ENCODE measurements at places on chromosomes 7 and 10.

DNA sequence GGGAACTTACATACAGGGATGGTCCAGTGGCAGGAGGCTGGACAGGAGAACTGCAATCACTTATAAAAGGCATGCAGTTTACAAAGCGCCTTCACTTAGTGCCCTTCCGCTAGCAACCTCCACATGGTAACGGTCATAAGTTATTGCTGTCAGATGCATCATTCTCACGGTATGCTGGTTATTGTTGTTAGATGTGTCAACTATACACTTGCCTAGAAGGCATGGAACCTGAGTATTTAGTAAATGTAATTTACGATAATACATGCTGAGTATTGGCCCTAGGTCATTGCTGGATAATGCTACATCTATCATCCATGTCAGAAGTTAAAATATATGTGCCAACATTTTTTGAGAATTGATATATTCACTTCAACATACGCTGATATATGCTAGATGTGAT lies 155.1 kb upstream of the MBL2 start:
- no peak for DNase-seq

GRCh38 chr7:94060752-94061151 lies 56.6 kb upstream of the BET1 start:
- no peak for DNase-seq

DNA sequence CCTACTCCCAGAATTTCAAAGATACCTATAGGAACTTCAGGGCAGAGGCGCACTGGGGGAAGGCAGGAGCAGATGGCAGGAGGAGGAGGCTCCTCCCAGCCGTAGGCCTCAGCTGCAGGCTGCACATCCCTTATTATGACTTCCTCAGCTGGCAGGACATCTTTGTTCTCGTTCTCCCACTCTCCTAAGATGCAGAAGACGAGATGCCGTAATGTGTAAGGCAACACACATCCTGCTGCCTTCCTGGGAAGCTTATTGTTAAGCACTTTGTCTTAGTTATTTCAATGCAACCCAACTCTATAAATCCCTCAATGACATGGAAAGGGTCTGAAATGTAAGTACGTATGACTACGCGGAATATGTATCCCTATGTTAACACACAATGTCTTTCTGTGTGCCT lies 599.8 kb upstream of the MGMT start:
- DNase-seq: no peak

GRCh38 chr7:6026820-6027311 lies 4.3 kb upstream of the ANKRD61 start:
- no peak for DNase-seq

DNA sequence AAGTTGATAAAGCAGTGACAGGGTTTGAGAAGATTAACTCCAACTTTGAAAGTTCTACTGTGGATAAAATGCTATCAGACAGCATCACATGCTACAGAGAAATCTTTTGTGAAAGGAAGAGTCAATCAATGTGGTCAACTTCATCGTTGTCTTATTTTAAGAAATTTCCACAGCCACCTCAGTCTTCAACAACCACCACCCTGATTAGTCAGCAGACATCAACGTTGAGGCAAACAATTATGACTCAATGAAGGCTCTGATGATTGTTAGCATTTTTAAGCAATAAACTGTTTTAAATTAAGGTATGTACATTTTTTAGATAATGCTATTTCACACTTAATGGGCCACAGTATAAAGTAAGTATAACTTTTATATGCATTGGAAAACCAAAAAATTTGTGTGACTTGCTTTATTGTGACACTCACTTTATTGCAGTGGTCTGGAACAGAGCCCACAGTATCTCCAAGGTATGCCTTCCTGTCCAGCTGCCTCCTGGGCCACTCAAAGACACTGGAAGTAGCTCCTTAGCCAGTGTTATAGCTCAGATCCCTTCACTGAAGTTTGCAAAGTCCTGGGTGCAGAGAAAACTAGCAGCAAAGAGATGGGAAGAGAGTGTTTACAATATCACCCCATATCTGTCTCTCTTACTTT lies 293.1 kb downstream of the ARHGAP12 start:
- peak; percentile 56 for DNase-seq

DNA sequence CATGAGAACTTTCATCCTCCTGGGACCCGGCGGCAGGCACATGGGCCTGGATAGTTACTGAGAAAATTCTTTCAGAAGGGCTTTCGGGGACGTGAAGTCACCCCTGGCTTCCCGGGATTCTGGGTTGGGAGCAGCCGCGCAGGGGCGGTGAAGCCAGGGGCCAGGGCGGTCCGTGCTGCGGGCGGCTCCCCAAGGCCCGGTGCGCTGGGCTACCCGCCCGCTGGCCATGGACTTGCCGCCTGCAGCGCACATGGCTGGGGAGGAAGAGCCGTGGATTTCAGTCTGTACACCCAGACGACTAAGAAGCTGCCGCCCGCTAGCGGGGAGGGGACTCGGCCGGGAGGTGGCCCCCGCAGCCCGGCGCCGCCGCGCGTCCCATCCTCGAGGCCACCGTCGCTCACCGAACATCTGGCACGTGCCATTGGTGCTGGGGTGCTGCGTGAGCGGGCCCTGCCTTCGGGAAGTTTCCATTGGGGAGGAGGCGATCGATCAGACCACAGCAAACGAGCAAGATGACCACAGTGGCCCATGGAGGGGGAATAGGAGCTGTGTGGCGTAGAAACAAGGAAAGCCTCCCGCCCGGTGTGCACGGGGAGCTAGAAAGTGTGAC lies 64.5 kb downstream of the TMEM209 start:
- DNase-seq: no peak

- DNase-seq: no peak
These were observed 73.3 kb upstream of the GSDME start for GRCh38 chr7:24830440-24831050.

DNA sequence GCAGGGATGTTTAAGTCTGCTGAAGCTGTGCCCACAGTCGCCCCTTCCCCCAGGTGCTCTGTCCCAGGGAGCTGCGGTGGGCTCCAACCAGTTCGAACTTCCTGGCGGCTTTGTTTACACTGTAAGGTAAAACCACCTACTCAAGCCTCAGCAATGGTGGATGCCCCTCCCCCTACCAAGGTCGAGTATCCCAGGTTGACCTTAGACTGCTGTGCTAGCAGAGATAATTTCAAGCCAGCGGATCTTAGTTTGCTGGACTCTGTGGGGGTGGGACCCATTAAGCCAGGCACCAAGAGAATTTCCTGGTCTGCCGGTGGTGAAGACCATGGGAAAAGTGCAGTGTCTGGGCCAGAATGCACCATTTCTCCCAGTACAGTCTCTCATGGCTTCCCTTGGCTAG lies 56.0 kb downstream of the CCDC7 start:
- no peak for DNase-seq

DNA sequence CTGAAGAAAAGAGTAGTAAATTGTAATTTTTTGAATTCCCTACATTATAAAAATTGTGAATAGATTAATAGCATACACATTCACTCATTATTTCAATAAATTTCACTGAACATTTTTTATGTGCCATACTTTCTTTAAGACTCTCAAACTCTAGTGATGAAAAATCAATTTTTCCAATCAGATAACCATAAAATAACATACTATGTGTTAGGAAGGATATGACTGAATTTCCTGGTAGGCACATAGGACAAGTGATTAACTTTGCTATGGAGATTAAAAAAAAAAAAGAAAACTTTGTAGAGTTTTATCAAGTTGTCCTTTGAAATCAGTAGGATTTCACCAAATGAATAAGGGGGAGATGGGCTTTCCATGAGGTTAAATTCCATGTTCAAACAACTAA lies 1597.3 kb upstream of the LRRTM3 start:
- DNase-seq: no peak

GRCh38 chr10:88129013-88129412 lies 265.6 kb downstream of the PTEN start:
- no peak for DNase-seq

- no peak for DNase-seq
These were observed 724.7 kb upstream of the AUTS2 start for GRCh38 chr7:68873616-68874015.

- DNase-seq: no peak
These were observed 84.7 kb downstream of the MMRN2 start for GRCh38 chr10:86872757-86873156.

GRCh38 chr7:134991469-134992339 lies 5.4 kb downstream of the AGBL3 start:
- DNase-seq: no peak

GRCh38 chr10:130729876-130730275 lies 581.6 kb downstream of the TCERG1L start:
- DNase-seq: no peak

GRCh38 chr7:151871189-151871735 lies 5.7 kb downstream of the PRKAG2 start:
- no peak for DNase-seq

GRCh38 chr7:117645481-117646165 lies 165.8 kb downstream of the CFTR start:
- peak; percentile 25 for DNase-seq

- no peak for DNase-seq
These were observed 222.6 kb downstream of the HTR7 start for GRCh38 chr10:90635111-90635765.

- no peak for DNase-seq
These were observed 127.2 kb downstream of the SLIT1 start for GRCh38 chr10:97058521-97058920.

DNA sequence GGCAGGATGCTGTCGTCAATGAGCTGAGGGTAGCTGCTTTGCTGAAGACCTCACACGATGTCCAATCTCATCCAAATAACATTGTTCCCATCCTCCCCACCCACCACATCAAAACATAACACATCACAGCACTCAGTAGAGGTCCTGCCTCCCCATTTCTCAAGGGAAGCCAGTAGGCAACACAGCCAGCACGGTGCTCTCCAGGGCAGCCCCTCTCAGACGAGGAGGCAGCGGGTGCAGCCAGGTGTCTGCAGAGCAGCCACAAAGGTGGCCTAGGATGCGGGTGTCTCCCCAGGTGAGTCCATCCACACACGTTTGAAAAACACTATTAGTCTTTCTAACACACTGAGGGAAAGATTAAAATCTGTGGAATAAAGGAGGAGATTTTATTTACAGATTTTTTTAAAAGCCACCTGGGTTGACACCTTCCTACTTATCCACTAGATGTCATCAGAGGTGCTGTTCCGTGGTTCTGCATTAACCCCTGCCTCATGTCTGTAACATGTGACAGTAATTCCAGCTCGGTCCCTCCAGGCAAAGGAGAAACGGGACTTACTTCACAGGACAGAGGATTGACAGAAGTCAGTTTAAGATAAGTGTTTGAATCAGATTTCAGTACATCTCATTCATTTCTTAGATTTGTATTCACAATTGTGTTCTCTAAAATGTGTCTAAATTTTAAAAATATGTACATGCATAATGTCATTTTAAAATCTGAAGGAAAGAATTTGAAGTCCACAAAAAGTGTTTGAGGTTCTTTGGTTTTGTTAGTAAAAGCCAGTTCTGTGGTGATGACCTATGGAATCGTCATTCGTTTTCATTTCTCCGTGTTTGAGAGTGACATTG lies 68.0 kb downstream of the LANCL2 start:
- peak; percentile 42 for DNase-seq

GRCh38 chr10:113305871-113306270 lies 247.0 kb upstream of the HABP2 start:
- no peak for DNase-seq

GRCh38 chr10:14727924-14728323 lies 46.8 kb downstream of the FAM107B start:
- DNase-seq: no peak

- no peak for DNase-seq
These were observed 57.8 kb downstream of the HHEX start for GRCh38 chr10:92747600-92747999.

GRCh38 chr10:99945263-99945662 lies 64.5 kb downstream of the DNMBP start:
- peak; percentile 50 for DNase-seq

GRCh38 chr7:72492461-72493065 lies 80.4 kb upstream of the CALN1 start:
- DNase-seq: no peak

- DNase-seq: no peak
These were observed 174.1 kb downstream of the KCNMA1 start for GRCh38 chr10:77463499-77463898.

GRCh38 chr7:37320140-37320847 lies 128.4 kb downstream of the ELMO1 start:
- DNase-seq: no peak

DNA sequence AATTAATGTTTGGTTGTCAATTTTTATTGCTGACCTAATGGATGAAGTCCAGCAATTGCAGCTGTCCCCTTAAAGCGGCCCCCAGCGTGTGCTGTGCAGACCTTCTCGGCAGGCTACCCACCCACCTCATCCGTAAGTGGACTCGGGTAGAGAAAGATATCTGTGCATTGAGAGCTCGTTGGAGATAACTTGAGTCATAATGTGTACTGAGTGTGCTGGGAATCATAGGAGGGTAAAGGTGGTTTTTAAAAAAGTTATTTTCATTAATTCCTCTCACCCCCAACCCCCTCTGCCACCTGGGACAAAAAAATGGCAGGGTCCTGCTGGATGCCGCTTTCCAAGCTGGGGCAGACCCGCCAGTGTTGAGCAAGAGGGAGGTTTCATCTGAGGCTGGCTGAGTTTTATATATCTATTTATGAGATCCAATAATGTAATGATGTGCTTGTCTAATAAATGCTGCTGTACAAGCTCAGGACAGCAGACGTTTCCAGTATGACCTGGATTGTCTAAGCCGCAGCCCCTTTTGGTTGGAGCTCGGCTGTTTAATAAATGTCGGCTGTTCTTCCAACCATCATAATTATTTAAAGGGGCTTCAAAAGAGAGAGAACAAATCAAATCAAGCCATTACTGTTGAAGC lies 119.1 kb downstream of the NKX6-2 start:
- no peak for DNase-seq

- DNase-seq: peak; percentile 45
These were observed 235.0 kb upstream of the PLPP4 start for GRCh38 chr10:120221873-120222485.

GRCh38 chr7:130748531-130749389 lies 14.8 kb upstream of the KLF14 start:
- no peak for DNase-seq

DNA sequence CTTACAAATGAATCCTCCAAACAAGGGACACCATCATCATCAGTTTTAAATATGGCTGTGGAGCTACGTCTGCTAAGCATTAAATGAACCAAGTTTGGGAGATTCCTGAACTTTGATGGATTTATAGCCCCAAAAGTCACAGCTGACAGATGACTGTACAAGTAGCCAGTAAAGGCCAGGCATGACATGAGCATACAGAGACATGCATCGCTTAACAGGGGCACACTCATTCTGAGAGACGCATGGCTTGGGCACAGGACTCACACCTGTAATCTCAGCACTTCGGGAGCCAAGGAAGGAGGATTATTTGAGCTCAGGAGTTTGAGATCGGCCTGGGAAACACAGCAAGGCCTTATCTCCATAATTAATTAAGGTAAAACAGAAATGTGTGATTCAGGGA lies 166.2 kb downstream of the PARD3 start:
- no peak for DNase-seq

- peak; percentile 22 for DNase-seq
These were observed 49.1 kb upstream of the MSMB start for GRCh38 chr10:46094931-46095750.

GRCh38 chr10:104300002-104300735 lies 31.2 kb downstream of the GSTO2 start:
- peak; percentile 74 for DNase-seq

- no peak for DNase-seq
These were observed 73.3 kb upstream of the WAC start for GRCh38 chr10:28459453-28460144.

GRCh38 chr7:143375298-143376034 lies 5.7 kb upstream of the ZYX start:
- DNase-seq: no peak

Data from mammary epithelial cell (primary cell).